ENCODE measurements at places on chromosomes 5 and 9.

DNA sequence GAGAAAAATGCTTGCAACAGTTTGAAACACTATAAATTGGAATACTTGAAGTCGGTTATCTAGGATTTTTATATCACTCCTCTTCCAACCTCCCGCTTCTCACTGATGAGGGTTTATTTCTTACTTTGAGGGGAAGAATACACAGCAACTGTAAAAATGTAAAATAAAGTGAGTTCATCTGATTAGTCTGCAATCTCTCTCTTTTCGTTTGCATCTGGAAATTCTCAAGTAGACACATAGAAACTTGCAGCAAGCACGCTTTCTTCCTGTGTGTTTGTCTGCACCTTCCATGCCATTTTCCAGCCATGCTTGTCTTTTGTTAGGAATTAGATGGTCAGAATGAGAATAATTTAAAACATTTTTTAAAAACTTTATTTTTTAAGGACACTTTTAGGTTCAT lies 45.1 kb upstream of the TAF11L2 start:
- DNase-seq: no peak

- no peak for DNase-seq
These were observed 264.5 kb downstream of the MCTP1 start for GRCh38 chr5:95020345-95020744.

DNA sequence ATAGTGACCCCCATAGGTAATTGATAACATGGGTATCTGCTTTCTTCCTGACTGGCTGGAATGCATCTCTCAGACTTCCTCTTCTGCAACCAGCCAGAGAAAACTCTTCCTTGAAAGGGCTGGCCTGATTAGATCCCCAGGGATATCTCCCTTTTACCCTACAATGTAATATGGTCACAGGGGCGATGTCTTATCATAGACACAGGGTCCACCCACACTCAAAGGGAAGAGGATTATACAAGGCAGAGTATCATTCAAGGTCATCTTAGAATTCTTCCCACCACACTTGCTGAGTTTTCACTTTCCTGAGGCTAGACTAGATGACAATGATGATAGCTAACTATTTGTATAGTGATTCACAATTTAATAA lies 33.2 kb downstream of the TTLL11 start:
- DNase-seq: no peak

DNA sequence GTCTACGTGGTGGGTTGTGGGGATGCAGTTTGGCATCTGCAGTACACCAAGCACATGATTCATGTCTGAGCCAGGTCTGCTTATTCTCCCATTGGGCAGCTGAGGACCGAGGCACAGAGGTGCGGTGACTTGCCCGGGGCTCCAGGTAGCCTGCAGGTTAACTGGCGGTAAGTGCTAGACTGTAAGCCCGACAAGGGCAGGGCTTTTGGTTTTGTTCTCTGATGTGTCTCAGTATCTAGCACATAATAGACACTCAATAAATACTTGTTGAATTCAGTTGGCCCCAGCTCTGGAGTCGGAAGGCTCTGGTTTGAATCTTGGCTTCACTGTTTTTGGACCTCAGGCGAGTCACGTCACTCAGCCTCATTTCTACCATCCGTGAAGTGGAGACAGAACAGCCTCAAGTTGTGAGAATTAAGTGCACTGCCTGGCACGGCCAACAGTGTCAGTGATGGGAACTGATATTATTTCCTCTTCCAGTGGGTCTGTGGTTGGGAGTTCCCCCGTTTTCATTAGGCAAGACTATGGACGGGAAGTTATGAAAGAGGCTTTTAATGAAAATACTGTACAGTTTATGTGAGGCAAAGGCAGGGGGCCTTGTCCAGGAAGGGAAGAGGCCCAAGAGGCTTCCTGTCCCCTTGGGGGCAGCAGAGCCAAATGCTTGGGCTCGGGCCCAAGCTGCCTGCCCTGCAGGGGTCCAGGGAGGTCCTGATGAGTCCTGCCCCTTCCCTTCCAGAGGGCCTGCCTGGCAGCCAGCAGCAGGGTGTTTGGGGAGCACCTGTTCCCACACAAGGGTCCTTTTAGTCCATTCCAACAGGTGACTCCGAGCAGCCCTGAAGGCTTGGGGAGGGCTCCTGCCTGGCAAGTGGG lies 3.3 kb downstream of the PRELID1 start:
- no peak for DNase-seq

DNA sequence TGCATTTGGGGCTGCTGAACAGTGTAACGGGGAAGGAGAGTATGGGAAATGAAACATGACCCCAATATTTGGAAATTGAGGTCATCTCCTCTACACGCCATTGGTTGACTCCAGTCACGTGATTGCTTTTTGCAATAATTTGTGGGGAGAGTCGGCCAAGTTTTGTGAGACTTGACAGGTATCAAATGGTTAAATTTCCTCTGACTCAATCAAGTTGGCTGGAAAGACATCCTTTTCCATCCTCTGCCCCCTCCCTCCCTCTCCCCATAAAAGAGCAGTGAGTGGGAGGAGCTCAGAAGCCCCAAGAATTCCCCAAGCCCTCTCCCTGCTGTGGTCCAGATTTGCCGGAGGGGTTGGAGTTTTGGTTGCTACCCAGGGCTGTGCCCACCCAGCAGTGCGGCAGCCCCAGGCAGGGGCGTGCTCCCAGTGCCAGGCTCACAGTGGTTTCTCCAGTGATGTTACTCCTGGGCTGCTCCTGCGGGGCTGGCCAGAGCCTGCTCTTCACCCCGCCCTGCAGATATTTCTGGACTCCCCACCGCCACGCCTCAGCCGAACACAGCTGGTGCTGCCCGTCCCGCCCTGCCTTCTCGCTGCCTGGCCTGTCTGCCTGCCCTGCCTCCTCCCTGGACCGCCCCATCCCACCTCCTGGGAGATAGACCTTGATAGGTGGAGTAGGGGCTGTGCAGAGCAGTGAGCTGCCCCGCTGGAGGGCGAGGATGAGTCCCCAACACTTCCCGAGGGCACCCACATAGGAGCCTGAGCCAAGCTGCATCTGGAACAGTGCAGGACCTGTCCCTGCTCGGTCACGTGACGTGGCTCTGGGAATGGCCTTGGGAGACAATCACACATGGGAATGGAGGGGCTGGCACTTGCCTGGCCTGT lies 3.4 kb downstream of the COL5A1 start:
- DNase-seq: no peak

- no peak for DNase-seq
These were observed 9.0 kb upstream of the WDR38 start for GRCh38 chr9:124844291-124844690.

GRCh38 chr9:88355166-88355565 lies 33.1 kb upstream of the SPIN1 start:
- no peak for DNase-seq

- DNase-seq: no peak
These were observed 50.9 kb downstream of the GPR107 start for GRCh38 chr9:130104491-130105193.

DNA sequence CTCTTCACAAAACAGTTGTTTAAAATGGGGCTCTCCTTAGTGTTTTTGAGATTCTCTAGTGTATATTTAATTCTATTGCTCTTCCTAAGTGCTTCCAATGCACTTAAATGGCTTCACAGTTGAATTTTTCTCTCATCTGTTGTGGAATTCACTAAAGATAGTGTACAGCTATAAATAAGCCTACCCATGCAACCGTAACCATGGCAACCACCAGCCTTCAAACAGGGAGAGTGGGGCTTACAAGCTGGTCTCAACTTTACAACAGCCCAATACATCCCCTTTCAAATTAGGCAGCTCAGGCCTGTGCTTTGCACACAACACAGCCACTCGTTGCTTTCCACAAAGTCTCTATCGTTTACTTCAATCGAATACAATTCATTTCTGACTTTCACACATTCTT lies 144.0 kb upstream of the PLPPR1 start:
- no peak for DNase-seq

- peak; percentile 7 for DNase-seq
These were observed 205.6 kb downstream of the DENND1A start for GRCh38 chr9:123724211-123724796.

- DNase-seq: no peak
These were observed 15.5 kb upstream of the FAF2 start for GRCh38 chr5:176432707-176433106.

- no peak for DNase-seq
These were observed 21.1 kb downstream of the ECPAS start for GRCh38 chr9:111463048-111463447.

DNA sequence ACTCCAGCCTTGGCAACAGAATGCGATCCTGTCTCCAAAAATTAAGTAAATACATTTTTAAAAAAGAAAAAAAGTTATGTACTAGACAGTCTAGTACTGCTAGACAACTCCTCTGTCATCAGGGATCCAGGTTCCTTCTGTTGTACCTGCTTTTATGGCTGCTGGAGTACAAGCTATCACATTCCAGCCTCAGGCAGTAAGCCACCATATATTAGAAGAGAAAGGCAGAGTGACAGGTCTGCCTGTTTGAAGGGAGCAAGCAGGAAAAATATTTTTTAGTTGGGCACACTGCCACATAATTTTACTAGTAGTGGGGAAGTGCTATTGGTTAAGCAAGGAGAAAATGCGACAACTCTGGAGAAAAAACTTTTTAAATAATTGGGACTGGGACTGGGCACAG lies 10.9 kb downstream of the RPS6 start:
- no peak for DNase-seq

- no peak for DNase-seq
These were observed 218.8 kb upstream of the WWC1 start for GRCh38 chr5:168072665-168073064.

GRCh38 chr9:133003671-133004090 lies 25.2 kb downstream of the GFI1B start:
- no peak for DNase-seq

DNA sequence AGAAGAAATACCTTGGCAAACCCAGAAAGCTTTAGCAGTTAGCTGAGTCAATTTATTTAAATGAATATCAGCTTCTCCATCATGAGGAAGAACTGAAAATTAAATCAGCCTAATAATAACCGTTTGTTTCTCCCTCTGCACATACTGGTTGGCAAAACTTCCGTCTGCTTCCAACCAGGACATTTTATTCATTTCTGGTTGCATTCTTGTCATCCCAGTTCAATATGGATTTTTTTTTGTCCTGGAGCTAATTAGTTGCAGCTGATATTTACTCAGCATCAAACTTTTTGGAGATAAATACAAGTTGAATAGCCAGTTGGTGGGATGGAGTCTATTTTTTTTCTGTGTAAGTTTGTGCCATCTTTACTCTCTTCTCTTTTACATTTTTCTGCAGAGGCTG lies 126.5 kb upstream of the GDNF start:
- DNase-seq: no peak

GRCh38 chr9:23774266-23774665 lies 51.8 kb downstream of the ELAVL2 start:
- no peak for DNase-seq

GRCh38 chr9:111945216-111945615 lies 48.6 kb downstream of the UGCG start:
- no peak for DNase-seq

- no peak for DNase-seq
These were observed 30.0 kb upstream of the NREP start for GRCh38 chr5:111787006-111787405.

DNA sequence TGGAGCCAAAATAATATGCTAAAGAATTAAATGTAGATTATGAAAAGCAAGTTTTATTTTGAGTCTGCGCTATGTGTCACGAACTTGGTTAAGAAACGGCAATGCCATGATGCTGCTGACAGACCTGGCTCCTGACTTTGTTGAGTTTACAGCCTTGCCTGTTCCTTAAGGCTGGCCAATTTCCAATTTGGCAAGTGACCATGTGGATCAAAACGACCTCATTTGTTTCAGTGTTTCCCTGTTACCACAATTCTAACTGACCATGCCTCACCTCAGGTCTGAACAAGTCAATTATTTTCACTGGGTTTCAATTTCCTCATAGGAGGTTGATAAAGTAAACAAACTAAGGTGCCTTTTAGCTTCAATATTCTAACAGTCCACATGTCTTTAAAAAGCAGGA lies 461.4 kb downstream of the ZNF608 start:
- DNase-seq: no peak

DNA sequence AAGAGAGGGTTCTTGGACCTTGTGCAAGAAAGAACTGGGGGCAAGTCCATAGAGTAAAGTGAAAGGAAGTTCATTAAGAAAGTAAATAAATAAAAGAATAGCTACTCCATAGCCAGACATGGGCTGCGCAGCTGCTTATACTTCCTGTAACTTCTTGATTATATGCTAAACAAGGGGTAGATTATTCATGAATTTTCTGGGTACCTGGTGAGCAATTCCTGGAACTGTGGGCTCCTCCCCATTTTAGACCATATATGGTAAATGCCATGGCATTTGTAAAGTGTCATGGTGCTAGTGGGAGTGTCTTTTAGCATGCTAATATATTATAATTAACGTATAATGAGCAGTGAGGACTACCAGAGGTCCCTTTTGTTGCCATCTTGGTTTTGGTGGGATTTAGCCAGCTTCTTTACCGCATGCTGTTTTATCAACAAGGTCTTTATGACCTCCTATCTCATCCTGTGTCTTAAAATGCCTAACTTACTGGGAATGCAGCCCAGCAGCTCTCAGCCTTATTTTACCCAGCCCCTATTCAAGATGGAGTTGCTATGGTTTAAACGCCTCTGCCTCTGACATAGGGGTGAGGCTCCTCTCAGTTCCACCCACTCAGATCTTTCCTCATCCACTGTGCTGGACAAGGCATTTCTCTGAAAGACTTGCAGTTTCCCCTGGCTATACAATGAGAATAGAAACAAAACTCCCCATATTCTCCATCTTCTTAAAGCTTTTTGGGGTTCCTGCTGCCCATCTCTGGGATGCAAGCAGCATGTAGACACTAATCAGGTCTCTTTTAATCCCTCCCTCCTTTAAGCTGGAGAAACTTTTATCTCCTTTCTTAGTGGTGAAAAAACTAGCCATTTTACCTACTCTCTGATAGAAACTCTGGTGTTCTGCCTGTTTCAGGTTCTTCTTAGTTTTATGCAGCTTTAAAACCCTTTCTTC lies 91.2 kb downstream of the ARRDC3 start:
- no peak for DNase-seq

DNA sequence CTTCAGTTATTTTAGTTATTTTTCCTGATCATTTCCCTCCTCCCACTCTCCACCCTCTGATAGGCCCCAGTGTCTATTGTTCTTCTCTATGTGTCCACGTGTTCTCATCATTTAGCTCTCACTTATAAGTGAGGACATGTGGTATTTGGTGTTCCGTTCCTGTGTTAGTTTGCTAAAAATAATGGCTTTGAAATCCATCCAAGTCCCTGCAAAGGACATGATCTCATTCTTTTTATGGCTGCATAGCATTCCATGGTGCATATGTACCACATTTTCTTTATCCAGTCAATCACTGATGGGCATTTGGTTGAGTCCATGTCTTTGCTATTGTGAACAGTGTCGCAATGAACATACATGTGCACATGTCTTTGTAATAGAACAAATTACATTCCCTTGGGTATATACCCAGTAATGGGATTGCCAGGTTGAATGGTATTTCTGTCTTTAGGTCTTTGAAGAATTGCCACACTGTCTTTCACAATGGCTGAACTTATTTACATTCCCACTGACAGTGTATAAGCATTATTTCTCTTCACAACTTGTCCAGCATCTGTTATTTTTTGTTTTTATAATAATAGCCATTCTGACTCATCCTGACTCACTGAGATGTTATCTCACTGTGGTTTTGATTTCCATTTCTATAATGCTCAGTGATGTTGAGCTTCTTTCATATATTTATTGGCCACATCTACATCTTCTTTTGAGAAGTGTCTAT lies 17.2 kb upstream of the DIRAS2 start:
- DNase-seq: no peak
